ENCODE measurements at places on chromosomes 2 and 18.

DNA sequence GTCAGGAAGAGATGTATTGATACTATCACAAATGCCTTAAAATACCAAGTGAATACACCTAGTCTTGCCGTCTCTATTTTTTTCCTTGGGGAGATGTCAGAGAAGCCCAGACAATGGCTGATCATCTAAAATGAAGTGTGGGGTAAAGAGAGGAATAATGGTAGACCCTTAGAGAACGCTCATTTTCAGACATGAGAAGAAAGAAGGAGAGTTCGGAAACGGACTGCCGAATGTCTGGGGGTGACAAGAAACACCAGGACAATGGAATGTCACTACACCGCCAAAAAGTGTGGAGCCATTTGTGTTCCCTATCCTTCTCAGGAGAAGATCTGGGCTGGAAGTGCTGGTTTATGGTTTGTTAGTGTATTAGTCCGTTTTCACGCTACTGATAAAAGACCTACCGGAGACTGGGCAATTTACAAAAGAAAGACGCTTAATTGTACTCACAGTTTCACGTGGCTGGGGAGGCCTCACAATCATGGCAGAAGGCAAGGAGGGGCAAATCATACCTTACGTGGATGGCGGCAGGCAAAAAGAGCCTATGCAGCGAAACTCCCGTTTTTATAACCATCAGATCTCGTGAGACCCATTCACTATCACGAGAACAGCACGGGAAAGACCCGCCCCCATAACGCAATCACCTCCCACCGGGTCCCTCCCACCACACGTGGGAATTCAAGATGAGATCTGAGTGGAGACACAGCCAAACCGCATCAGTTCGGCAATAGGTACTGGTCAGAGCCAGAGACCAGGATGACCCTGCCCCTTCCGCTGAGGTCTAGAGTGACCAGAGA is 743.7 kb downstream of the GALR1 start:
- DNase-seq: no peak

DNA sequence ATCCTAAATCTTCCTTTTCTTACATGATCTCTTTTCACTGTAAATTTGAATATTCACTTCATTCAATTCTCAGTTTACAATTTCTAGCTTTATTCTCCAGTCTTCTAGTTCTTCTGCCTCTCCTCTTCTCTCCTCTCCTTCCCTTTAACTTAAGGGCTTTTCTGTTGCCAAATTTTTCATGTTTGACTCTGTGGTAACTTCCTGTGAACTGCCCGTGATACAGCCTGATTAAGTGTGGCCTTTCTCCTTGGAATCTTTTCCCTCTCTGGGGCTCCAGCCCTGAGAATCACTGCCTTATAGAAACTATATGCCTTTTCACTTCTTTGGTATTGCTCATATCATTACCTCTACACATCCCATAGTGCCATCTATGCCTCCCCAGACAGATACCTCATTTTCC is 1923.8 kb upstream of the CELF4 start:
- DNase-seq: no peak

- no peak for DNase-seq
Observed at GRCh38 chr2:20747317-20747716, 75.6 kb downstream of the LDAH start.

GRCh38 chr18:79523736-79524180 is 128.0 kb downstream of the NFATC1 start:
- DNase-seq: peak; percentile 23

DNA sequence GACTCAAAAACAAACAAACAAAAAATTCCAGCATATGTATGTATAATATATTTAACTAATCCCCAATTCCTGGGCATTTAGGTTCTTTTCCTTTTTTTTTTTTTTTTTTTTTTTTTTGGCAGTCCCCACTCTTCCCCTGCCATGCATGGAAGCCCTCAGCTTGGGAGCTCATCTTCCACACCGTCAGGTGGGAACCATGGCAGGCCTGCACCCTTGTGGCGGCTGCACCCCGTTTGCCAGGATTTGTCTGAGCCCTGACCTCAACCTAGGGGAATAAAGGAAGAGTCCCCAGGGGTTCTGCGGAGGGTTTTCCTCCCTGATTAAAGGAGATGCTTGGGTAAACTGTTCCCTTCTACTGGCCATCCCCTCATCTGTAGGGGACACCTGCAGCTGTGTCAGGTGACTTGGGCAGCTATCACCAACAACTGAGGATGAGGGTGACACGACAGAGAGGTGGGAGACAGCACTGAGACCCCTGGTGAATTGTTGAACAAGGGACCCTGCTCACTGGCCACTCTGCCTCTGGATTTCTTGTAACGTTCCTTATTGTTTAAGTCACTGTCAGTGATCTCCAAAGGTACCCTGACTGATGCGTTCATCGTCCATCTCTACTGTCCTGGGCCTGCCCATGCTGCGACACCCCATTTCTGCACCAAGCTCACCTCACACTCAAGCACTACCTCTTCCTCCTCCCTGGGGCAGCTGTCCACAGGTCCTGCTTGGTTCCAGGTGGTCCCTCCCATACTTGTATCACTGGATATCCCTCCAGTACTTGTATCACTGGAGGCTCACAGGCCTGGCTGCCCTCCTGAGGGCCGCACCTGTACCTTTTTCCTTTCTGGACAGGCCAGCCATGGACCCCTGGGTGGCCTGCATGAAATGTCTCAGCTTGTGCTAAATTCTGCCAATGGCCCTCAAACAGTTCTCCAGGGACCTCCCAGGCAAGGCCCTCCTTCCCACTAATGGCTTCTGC is 14.5 kb downstream of the TMEM185B start:
- no peak for DNase-seq

DNA sequence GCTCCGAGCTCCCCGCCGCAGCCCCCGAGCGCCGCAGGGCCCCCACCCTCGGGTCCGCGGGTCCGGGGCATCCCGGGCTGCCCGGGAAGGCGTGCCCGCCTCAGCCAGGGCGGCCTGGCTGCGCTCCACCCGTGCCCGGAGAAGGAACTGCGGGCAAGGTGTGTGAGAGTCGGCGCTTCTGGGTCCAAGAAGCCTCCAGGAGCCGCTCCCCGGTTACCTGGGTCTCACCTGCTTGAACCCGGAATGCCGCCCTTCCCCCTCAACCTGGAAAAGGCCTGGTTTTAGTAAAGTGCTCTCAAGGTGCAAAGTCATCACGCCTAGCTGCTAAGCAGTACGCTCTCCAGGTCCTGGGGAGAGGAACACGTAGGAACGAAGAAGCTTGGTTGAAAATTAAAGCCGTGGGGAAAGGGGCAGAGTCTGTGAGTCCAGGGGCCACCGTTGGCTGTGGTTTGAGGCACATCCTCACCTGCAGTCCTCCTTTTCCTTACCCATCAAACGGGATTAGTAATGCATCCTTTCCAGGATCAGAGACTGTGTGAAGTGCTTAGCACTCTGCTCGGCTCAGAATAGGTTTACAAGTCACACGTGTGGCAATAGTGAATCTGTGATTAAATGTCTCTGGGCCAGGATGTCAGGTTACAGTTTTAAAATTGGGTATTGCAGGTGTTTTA is 1.2 kb downstream of the ASAP2 start:
- no peak for DNase-seq

GRCh38 chr18:934518-935133 is 30.0 kb downstream of the ADCYAP1 start:
- DNase-seq: no peak

DNA sequence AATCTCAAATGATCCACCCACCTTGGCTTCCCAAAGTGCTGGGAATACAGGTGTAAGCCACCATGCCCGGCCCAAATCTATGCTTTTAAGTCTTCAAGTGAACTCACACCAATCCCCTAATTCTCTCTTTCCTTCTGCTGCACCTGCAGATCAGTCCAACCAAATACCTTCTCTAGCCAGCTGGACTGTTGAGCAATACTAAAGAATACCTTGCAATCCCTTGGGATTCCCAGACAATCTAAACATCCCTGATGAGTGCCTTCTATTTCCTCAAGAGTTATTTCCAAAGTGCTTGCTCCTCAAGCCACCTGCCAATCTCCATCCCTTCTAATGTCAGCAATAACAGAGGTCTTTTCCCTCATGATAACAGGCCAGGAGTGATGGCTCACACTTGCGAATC is 48.6 kb downstream of the SF3B1 start:
- DNase-seq: no peak

DNA sequence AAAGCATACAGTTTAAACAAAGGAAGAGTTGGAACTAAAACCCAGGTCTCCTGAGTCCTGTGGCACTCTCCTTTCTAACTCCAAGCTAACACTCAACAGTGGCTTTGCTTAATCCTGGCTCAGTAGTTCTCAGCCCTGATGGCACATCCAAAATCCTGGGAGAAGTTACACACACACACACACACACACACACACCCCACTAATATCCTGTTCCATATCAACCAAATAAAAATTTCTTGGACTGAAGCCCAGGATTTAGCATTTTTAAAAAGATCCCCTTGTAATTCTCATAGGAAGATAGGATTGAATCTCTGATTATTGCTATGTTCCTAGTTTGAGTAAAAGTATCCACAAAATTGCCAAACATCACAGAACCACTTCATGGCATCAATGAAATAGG is 136.1 kb upstream of the RIOK3 start:
- no peak for DNase-seq

DNA sequence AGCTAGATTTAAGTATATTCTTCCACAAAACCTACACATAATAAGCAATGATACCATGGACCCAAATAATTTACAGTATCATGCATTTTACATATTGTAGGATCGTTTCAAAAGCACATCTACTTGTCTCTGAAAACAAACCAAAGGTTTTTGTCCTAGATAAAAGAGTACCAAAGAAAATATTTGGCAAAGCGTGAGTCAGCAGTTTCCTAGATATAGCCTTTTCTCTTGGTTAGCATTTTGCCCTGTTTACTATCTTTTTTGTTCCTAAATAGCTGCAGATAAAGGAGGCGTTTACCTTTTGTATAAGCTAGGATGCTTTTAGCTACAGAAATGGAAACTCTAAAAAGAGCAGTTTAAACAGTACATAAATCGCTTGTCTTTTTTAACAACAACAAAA is 305.8 kb upstream of the GULP1 start:
- no peak for DNase-seq

DNA sequence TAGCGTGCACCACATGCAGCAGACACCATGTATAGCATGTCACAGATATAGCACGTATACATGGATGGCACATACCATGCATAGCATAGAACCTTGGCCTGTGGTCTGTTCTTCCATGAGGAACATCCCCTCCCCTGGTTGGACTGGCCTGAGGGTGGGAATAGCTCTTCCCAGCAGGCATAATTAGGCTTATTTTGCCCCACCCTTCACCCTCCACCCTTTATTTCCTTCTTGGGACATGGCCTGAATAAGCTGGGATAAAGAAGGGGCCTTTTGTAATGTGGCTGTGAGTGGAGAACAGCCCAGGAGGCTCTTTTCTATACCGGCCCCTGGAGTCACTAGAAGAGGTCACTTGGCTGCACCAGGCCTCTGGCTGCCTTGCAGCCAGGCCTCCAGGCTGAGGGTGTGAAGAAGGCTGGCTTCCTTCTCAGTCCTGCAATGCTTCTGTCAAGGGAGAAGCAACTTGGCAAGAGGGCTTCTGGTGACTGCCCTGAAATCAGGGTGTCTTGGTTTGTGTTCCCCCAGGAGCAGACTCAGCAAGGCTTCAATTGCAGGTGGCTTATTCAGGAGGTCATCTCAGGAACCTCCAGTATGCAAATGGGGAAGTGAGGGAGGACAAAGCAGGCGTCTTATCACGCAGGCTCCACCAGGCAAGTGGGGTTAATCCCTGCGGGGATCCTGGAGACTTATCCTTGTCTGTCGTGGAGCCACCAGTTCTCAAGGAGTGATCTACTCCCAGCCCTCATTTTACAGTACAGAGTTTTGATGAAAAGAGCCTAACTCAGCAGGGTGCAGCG is 68.2 kb downstream of the HS6ST1 start:
- DNase-seq: no peak

GRCh38 chr2:179861027-179861415 is 391 bp downstream of the ZNF385B start:
- DNase-seq: peak; percentile 36

DNA sequence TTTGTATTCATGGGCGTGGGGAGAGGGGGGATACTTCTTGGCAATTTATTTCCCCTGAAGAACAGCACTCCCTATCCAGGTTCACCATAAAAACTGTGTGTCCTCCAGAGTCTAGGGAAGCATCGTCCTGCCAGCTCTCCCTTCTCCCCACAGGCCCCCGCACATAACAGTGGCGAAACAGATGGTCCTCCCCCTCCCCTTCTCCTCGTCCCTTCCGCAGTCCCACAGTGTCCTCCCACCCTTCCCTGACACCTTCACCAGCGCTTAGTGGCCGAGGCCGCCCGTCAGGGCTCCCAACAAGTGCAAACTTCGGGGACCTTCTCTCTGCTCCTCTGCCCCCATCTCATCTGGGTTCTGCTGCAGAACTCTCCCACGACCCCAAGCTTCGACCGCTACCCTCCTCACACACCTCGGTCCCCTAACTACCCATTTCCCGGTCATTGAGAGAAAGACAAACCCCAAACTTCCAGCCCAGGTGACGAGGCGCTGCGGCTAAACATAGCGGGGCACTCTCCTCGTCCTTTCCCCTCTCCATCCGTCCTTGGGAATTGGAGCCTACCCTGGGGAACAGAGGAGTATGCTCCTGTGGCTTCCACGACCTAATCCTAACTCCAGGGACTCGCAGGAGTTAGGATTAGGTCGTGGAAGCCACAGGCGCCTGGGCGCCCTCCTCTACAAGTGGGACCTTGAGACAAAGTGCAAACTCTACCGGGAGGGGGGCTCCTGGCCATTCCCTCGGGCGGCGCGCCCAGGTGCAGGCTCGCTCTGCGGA is 971 bp downstream of the ZNF385B start:
- DNase-seq: no peak

DNA sequence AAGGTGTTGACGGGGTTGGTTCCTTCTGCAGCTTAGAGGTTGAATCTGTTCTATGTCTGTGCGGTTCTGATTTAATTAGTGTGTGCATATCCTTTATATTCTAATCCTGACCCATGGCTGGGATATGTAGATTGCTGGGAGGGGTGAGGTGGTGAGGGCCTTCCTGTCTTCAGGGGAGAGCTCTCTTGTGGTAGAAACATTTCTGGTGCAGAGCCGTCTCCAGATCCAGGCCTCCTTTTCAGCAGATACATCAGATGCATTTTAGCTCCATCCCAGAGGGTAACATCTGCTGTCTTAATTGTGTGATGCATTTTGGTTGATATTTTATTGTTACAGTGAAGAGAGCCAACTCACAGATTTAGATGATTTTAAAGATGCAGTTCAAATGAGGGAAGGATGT is 227.8 kb downstream of the AGAP1 start:
- no peak for DNase-seq

DNA sequence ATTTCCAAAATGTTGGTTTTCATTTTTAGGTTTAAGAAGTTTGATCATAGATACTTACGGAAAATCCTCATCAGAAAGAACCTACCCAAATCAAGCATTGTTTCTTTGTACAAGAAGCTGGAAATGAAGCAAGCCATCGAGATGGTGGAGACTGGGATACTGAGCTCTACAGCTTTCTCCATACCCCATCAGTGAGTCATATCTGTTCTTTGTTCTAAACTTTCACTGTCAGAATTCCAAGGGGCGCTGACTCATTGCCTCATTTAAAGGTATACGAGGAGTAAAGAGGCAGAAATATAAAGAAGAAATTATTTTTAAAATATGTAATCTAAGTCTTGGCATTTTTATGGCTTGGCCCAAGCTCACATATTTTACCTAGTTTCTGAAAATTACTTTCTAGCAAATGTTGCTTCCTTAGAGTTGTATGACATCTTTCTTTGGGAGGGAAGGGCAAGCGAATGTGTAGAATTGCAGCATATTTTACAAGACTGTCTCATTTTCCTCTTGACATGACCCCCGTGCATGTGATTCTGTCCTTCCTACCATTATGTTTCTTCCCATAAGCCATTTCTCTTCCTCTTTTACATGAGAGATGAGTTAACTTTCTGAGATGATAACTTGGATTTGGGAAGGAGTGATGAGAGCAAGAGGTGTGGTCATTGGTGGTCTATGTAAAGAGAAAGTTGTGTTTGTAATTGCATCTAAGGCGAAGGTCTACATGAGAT is 41.2 kb downstream of the SLC9A4 start:
- no peak for DNase-seq
